EH (cell line): ENCODE measurements at places on chromosomes 2 and 18.

DNA sequence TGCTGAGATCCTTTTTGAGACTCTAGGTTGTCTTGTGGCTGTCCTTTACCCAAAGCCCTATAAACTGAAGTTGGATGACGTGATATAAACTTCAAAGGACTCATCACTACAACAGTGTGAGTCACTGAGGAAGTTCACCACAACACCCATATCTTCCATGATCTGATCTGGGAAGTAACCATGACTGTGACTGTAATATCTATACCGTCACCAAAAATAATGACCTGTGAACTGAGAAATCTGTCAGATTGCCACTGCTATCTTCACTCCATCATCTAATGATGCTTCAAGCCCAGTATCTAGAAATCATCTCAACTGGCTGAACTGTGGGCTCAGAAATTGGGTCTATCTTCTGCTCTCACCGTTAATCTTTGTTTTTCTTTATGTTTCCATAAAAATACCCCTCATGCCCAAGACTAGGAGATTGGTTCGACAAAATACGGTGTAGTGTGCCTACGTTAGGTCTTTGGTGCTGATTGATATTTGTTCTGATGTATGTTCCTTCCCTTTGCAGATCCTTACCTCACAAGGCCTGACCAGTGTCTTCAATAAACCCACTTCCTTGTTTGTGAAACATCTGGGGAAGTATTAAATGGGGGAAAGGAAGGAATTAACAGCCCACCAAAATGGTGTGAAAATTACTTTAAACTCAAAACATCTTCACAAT is 78.2 kb downstream of the MYL12B start:
- peak; percentile 67 for DNase-seq

DNA sequence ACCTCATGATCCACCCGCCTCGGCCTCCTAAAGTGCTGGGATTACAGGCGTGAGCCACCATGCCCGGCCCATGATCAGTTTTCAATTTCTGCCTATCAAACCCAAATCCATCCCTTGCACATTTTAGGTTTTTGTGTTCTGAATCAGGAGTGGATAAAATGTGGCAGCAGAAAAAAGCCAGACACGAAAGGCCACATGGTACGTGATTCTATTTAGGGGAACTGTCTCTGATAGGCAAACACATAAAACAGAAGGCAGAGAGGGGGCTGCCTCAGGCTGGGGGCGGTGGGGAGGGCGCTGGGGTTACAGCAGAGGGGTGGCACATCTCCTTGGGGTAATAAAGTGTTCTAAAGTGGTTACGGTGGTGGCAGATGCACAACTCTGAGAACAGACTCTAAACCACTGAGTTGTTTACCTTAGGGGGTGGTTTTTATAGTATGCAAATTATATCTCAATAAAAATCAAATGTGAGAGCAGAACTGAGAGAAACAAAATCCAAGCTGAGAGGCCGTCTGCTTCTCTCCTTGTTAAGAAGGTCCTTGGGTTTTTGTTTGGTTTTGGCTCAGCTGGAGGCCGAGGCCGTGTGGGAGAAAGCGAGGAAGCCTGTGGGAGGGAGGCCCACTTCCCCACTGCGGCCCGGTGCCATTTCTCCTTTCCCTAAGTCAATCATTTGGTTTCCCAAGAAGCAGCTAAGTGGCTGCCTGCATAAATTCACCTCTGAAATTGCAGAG is 78.0 kb downstream of the SOWAHC start:
- no peak for DNase-seq

GRCh38 chr2:96258166-96259022 is 7.4 kb downstream of the TMEM127 start:
- peak; percentile 48 for DNase-seq

GRCh38 chr2:189191766-189192165 is 12.2 kb upstream of the COL5A2 start:
- DNase-seq, result peak; percentile 54

- peak; percentile 9 for DNase-seq
Measured at GRCh38 chr2:115165529-115166109, 723.2 kb downstream of the DPP10 start.

DNA sequence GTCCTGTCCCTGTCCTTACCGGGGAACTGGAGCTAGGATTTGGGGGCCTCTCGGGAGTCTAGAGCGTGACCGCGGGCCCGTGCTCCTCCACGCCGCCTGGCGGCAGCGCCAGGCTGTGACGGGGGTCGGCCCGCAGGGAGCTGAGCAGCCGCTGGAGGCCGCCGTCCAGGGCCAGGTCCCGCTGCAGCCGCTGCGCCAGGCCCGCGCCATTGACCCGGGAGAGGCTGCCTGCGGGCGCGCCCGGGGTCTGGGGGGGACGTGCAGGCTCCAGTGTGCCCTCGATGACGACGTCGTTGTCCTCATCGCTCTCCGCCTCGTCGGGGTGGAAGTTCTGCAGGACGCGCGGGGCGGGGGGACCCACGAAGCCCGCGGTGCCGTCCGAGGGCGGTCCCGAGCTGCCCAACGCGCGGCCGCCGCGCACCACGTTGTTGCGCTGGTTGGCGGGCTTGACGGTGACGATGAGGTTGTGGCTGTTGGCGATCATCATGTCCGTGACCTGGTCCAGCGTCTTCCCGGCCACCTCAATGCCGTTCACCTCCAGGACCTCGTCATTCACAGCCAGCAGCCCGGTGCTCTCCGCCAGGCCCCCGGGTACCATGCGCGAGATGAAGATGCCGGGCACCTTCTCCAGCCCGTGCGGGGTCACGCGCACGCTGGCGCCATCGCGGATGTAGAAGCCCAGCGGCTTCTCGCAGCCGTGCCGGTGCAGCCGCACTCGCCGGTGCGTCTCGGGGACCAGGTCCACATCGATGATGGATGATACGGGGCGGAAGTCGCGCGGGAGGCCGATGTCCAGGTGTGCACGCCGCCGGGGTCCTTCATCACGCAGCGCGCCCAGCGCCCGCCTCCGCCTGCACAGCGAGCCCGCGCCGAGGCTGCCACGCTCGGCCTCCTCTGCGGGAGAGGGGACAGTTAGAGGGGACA is 50.9 kb downstream of the ADNP2 start:
- peak; percentile 22 for DNase-seq

DNA sequence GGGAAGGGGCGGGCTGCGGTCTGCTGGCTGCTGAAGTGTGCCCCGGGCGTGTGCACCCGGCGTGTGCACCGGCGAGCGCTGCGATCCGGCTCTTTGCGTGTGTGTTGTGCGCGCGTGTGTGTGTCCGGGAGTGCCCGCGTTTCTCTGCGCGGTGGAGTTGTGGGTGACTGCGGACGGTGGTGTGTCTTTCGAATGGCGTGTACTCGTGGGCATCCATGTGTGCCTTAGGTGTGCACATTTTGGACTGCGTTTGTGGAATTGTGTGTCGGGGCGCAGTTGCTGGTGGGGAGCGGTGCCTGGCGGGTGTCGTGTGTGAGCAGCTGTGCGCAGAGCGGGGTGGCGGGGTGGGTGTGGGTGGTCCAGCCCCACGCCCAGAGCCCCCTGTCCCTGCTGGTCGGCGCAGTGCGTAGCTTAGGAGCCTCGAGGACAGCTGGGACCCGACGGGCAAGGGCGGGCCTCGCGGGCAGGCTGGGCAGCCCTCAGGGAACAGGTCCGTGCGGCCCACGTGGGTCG is 533 bp downstream of the HPCAL1 start:
- DNase-seq, result no peak

GRCh38 chr18:74234326-74235171 is 57.2 kb downstream of the CYB5A start:
- peak; percentile 40 for DNase-seq

- DNase-seq, result peak; percentile 81
Measured at GRCh38 chr2:132701810-132702209, 31.8 kb upstream of the LYPD1 start.

GRCh38 chr2:238120463-238121298 is 17.8 kb upstream of the KLHL30 start:
- peak; percentile 18 for DNase-seq

- peak; percentile 97 for DNase-seq
Measured at GRCh38 chr2:234632527-234633391, 135.9 kb upstream of the ARL4C start.

GRCh38 chr2:28956415-28956826 is 24.7 kb upstream of the TOGARAM2 start:
- DNase-seq, result peak; percentile 65

GRCh38 chr2:43958397-43959275 is 37.2 kb downstream of the LRPPRC start:
- no peak for DNase-seq

DNA sequence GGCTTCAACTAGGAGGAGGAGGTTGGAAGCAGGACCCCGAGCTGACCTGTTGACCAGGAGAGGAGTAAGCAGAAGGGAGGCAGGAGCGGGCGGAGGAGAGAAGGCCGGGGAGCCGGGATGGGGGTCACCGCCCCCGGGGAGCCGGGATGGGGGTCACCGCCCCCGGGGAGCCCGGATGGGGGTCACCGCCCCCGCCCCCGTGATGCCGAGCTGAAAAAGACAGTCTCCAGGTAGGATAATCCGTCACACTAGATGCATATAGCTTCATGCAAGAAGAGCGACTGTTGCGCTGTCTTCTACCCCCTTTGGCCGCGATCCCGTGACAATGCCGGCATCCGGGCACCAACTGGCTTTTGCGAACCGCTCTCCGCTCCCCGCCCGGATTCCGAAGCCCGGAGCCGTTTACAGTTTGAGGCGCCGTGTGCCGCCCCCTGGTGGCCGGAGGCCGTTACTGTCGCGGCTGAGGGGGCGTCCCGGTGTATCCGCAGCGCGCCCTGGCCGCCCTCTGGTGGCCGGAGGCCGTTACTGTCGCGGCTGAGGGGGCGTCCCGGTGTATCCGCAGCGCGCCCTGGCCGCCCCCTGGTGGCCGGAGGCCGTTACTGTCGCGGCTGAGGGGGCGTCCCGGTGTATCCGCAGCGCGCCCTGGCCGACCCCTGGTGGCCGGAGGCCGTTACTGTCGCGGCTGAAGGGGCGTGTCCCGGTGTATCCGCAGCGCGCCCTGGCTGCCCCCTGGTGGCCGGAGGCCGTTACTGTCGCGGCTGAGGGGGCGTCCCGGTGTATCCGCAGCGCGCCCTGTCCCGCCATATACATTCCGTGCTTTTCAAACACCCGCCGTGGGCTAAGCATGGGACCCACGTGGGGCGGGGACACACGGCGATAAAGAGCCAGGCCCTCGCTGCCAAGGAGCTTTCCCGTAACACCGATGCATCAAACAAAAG is 89.6 kb downstream of the ACTR3 start:
- DNase-seq, result no peak

- no peak for DNase-seq
Measured at GRCh38 chr18:64974391-64975125, 776.3 kb upstream of the CDH7 start.

DNA sequence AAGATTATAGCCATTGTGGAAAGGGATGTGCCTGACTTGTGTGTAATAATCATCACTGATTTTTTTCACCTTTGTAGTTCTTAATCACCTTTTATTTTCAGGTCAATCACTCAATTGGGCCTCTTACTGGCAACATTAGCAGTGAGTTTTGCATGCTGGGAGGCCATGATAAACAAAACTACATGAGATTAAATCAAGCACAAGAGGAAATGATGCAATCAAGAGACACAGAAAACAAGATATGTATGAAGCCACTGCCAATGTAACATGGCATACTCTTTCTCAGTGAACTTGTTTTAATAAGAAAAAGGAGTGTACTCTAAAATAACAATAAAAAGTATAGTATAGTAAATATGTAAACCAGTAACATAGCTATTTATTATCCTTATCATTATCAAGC is 69.9 kb upstream of the FSIP2 start:
- no peak for DNase-seq

DNA sequence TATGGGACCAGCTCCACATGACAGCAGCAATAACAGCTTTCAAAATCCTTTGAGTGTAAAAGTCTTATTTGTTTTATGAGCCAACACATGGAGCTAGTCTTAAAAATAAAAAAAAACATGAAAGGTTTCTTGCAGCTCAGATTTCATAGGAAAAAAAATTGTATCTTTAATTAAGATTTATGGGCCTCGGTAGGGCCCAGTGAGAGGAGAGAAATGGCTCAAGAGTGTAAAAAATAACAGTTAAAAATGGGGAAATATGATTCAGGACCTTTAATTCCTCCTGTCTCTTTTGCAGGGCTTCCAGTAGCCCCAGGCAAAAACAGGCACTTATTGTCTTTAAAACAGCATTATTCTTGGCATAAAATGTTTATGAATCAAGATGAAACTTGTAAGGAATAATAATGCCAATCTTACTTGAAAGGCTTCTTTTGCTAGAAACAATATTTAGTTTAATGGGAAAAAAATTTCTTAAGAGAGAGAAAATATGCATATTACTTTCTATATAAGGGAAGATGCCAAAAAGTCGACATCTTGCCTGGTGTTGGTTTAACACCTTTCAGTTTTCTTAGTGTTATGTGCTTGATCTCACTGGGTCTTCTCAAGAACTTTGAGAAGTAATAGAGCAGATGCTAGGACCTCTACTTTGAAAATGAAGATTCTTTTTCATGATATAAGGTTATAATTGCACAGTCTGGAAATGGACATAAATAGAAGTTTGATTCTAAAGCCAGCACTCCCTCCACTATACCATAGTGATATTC is 71.3 kb upstream of the SETBP1 start:
- peak; percentile 27 for DNase-seq

GRCh38 chr18:9101730-9102507 is 580 bp upstream of the NDUFV2 start:
- DNase-seq, result peak; percentile 86

- no peak for DNase-seq
Measured at GRCh38 chr2:140338795-140339194, 1558.6 kb upstream of the NXPH2 start.

- DNase-seq, result no peak
Measured at GRCh38 chr2:5391362-5391761, 300.8 kb upstream of the SOX11 start.

GRCh38 chr18:13159579-13159978 is 59.0 kb upstream of the LDLRAD4 start:
- peak; percentile 73 for DNase-seq

- no peak for DNase-seq
Measured at GRCh38 chr2:12688893-12689292, 27.8 kb upstream of the TRIB2 start.

DNA sequence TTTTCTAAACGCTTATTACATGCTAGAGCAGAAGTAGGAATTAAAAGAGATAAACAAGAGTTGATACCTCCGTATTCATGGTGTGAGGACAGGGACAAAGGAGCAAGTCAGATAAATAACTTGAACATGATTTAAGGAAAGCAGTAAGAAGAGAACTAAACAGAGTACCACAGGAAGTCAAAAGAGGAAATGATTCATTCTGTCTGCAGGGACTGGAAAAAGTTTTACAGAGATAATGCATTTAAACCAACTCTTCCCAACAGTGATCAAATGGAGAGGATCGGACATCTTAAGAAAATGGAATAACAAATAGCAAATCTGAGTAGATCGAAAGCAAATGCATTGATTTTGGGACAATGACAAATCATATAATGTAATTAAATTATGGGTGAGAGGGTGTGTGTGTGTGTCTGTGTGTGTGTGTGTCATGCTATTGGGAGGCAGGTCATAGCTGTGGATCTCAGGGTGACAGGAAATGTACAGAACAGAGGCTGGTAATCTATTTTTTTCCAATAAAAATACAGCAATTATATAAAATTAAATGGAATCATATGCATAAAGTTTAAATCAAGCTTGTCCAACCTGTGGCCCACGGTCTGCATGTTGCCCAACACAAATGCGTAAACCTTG is 113.4 kb downstream of the MC4R start:
- DNase-seq, result peak; percentile 11

- DNase-seq, result no peak
Measured at GRCh38 chr2:135825550-135826176, 11.3 kb downstream of the LCT start.

- DNase-seq, result no peak
Measured at GRCh38 chr2:135525786-135526185, 5.2 kb downstream of the ZRANB3 start.
